ENCODE measurements at places on chromosomes 4 and X.

- no peak for DNase-seq
These were observed 12.9 kb upstream of the HSFX1 start for GRCh38 chrX:149760965-149761364.

GRCh38 chr4:129905256-129905655, 809.3 kb downstream of the C4orf33 start:
- DNase-seq = no peak

DNA sequence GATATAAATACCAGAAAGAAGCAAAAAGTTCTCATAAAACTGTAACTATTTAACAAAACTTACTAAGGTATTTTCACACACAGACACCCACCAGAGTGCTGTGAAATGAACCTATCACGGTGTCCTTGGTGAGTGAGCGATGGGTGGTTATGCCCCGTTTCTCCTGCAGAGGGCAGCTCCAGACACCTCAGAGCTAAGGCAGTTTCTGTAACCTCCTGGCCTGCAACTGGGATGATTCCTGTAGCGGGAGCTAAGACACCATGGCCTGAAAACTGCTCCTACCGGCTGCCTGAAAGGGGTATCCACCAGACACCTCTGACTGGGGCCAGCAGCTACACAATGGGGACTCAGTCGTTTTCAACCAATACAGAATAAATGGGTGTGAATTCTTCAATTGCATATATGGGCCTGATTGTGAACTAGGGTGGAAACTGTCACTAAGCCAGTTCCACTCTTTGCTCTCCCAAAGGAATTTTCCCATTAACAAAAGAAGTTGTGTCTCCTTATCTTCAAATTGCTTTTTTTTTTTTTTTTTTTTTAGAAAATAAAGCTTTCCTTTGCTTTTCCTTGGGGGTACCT, 2375.8 kb upstream of the TENM3 start:
- no peak for DNase-seq

- DNase-seq = peak; percentile 7
These were observed 1.5 kb downstream of the GRID2 start for GRCh38 chr4:92305148-92305877.
